GM20000 (cell line): ENCODE measurements at places on chromosomes 2 and 18.

GRCh38 chr2:21165350-21165749 lies 41.6 kb downstream of the TDRD15 start:
- no peak for DNase-seq

DNA sequence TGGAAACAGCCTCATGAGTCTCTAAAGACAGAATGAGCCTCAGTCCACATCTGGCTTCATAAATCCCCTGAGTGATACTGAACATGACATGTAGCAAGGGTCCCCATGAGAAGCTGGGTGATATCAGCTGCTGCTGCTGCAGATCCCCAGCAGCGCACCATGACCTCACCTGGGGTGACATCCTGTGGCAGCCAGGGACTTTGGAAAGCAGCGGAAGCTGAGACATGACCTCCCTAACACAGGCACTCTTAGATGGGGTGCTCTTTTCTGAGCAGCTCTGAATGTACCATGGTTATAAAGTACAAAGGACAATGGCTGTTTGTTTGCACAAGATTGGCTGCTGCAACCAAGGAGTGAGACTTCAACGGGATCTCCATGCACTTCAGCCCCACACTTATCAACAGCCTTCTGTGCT lies 74.7 kb upstream of the TMEM200C start:
- no peak for DNase-seq

DNA sequence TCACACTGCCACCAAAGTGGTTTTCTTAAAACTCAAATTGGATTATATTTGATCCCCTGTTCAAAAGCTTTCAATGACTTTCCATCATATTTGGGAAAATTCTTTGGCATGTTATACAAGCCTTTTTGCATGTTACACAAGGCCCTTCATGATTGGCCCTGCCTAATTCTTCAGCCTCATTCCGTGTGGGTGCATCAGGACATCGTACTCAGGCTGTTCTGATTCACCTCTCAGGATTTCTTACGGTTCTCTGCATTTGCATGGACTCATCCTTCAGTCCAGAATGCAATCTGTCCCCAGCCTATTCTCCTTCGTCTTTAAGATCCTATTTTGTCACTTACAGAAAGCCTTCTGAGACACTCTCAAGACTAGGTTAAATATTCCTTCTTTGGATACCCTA lies 107.8 kb downstream of the LYPD1 start:
- no peak for DNase-seq

- DNase-seq: no peak
These were observed 740.1 kb upstream of the LINC00305 start for GRCh38 chr18:64888956-64889355.

GRCh38 chr2:112032689-112033465 lies 22.2 kb upstream of the TMEM87B start:
- DNase-seq: no peak

DNA sequence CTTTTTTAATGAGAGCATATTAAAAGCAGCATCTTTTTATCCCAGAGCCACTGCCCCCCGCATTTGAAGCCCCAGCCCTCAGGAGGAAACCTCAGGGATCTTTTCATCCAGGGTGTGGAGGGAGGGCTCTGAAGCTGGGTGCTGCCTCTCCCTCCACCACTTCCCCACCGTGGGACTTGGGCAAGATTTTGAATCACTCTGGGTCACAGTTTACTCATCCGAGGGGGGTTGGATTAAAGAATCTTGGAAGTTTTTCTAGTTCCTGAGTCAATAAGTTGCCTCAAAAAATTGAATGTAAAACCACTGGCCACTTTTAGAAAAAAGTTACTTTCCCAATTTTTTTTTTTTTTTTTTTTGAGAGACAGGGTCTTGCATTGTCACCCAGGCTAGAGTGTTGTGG lies 62.0 kb upstream of the ANKRD44 start:
- no peak for DNase-seq
